ACHN (cell line): ENCODE measurements at places on chromosomes 5 and 9.

DNA sequence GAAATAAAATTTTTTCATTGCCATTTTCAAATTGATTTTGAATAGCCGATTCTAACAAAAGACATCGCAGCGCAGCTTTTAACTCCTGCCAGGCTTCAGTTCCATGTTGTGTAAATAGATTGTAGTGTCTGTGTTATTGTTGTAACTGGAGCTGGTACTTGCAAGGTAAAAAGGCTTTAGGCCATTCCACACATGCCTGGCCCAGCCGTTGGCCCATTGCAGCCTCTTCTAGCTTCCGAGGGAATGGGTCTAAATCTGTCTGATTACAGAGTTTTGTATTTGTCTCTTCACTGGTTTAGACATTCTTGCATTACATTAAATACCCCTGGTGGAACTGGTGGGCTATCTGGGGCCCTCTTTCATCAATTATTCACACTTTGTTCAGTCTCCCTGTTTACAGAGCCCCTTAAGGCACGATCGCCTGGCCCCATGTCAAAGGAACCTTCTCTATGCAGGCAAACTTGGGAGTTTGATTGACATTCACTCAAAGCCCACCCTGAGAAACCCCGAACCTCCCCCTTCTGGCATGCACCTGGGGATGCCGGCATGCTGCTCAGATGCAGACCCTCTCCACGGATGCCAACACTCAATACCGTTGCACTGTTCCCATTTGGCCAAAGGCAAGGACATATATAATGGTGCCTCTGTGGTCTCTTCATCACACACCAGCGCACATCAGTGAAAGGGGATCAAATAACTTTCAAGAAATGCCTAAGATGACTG is 281.7 kb upstream of the IRX2 start:
- DNase-seq: no peak

DNA sequence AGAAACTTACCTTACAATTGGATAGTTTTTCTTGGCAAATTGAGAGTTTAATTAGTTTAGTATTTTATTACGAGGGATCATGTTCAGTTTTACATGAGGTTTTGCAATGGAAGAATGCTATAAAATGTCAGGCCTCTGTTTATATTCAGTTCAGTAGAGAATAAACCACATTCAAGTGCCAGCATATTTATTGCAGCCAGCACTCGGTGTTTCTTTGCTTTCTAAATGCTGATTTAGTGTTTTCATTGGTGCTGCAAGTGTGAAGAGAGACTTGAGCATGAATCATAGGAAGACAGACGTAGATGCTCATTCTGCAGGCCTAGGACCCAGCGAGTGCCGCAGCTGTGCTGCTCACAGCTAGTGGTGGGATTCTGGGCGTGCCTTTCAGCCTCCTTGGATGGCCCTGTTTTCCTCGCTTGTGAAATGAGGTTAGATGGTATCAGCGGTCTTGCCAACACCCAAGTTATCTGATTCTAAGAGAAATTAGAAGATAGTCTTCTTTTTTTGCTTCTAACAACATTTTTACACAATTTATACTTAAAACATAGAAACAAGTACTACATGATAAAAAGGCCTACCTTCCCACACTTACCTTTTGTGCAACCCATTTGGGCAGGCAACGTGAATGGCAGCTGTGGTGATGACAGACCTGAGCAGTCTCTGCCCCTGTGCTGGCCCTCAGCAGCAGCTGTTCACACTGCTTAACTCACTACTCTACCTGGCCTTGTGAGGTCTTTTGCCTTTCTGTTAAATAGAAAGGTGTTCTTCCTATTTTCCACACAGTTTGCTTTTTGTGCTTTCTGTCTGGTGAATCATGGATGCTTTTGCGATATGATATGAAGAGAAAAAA is 26.8 kb upstream of the TNFAIP8 start:
- DNase-seq: no peak

GRCh38 chr9:72984226-72984947 is 31.5 kb upstream of the ALDH1A1 start:
- DNase-seq: peak; percentile 12

DNA sequence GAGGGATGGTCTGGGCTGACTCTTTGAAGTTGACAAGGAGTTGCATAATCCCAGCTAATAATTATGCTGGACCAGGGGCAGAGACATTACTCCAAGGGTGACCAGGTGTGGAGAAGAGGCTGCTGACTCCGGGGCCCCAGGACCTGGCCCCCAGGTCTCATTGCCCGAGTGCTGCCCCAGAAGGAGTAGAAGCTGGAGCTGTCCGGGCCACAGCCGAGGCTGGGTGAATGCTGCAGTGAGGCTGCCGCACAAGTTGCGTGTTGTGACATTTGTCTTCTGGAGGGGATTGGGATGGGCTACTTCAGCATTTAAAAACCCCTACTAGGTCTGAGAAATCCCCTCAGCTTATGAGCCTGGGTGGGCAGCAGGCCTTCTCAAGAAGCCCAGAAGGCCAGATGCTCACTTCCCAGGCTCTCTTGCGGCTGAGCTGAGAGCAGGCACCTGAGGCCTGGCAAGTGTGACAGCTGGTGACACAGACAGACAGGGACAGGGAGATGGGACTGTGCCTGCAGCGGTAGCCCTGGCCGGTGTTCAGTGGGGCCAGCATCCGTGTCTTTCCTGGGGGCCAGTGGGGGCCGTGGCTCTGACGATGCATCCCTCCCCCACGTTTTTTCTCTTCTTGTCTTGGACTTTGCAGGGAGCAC is 122.8 kb downstream of the KCNIP1 start:
- no peak for DNase-seq

- DNase-seq: no peak
These were observed 29.8 kb downstream of the ALDH1A1 start for GRCh38 chr9:72923077-72923476.

GRCh38 chr5:39341896-39342295 is 22.4 kb downstream of the C9 start:
- DNase-seq: no peak

GRCh38 chr5:98510143-98510985 is 263.1 kb upstream of the RGMB start:
- no peak for DNase-seq

GRCh38 chr5:127602896-127603844 is 45.7 kb upstream of the CTXN3 start:
- DNase-seq: no peak

DNA sequence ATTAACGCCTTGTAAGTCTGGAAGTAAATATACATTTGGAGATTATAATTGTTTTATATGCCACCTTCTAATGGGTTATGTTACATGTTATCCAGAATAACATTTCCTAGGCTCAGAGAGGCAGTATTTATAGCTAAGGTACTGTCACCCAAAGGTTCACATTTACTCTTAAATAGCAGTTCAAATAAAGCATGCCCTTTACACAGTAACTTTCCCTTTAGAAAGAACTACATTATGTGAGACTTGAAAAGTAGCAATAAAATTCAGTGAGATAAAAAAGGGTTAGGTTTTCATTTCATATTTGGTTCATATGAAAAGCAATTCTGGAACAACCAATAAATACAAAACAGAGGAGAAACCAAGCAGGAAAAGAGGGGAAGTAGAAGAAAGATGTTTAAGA is 35.1 kb downstream of the SKIC3 start:
- no peak for DNase-seq

- no peak for DNase-seq
These were observed 115.9 kb downstream of the KIF4B start for GRCh38 chr5:155129513-155129880.

DNA sequence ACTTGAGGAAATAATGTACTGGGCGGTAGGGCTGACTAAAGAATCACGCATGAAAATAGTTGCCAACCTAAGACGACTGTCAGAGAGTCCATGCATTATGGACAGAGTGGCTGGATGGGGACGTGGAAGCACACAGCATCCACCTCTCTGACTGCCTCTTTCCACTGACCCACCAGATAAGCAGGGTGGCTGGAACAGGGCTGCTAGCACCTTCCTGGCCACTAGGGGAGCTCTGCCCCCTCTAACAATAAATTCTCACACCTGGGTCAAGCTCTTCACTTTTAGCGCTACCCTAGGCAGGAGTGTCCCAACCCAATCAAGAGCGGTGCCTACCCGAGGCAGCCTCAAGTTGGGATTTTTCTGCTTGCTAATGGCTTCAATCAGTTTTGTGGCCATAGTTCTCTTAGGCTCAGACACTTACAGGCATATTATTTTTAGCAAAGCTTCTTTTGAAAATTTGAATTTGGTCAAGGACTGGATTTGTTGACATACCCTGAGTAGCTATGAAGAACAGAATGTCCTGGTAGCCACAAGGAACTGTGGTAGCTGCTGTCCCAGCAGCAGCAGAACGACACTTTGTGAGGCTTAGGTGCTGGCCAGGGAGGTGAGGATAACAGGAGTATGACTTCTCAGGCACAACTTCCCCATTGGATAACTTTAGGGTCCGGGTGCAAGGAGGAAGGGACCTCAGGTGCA is 6.9 kb upstream of the TPM2 start:
- DNase-seq: peak; percentile 54

DNA sequence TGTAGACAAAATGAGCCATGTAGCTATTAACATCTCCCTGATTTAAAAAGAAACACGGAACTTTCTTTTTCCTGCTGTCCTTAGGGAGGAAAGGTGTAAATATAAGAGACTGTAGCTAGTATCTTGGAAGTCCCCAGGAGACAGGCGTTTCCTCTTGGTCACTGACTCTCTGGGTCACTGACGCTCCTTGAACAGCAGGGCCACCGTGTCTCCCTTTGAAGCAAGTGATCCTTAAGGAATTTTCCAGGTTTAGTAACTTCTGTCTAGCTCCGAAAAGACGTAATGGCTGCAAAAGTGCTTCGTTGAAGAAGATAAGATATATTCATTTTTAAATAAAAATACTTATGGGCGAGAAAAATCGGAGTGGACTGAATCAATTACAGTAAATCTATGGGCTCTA is 745 bp upstream of the CLTA start:
- peak; percentile 29 for DNase-seq

DNA sequence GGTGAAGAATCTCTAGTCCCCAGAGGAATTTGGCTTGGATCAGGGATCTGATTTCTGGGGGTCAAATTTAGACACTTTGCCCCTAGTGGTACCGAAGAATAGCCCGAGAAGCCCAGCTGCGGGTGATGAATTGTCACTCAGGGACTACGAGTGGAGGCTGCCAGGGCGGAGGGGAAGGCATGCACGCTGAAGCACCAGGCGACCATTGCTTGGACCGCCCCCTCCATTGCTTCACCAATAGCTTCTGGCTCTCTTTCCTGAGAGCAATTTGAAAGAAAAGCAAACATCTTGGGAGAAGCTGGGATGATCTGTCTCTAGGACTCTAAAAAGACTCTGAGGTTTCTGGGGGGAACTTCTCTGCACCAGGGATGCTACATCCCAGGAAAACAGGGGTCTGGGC is 137.6 kb downstream of the CRB2 start:
- DNase-seq: no peak

DNA sequence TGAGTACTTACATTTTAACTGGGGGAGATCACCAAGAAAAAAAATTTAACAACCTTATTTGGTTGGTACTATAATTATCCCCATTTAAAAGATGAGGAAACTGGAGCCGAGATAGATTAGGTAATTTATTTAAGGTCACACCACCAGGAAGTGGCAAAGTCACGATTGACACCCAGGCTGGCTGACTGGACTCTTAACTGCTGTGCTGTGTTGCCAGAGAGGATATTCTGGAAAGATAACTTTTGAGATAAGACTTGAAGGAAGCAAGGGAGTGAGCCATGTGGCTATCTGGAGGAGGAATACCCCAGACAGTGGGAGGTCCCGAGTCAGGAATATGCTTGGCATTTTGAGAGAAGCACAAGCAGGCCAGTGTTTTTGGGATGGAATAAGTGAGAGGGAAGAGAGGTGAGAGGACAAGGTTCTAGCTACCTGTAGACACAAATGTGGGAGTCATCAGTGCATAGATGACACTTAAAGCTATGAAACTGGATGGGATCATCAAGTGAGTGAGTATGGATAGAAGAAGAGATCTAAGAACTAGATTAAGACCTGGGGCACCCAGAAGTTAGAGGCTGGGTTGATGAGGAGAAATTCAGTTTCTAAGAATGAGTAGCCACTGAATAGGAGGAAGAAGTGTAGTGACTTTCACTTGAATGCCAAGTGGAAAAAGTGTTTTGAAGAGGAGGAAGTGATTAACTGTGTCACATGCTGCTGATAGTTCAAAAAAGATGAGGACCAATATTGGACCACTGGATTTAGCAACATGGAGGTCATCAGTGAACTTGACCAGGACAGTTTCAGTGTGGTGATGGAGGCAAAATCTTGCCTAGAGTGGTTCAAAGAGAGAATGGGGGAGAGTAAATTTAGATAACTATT is 25.6 kb downstream of the PDE8B start:
- no peak for DNase-seq

DNA sequence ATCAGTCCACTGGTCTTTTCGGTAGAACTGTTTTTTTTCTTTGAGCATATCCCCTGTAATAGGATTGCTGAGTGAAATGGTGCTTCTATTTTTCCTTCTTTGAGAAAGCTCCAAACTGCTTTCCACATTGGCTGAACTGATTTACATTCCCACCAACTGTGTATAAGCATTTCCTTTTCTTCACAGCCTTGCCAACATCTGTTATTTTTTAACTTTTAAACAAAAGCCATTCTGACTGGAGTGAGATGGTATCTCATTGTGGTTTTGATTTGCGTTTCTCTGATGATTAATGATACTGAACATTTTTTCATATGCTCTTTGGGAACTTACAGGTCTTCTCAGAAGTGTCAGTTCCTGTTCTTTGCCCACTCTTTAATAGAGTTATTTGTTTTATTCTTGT is 764.7 kb downstream of the MTRR start:
- DNase-seq: peak; percentile 14

- DNase-seq: peak; percentile 56
These were observed 1.2 kb upstream of the GCNT4 start for GRCh38 chr5:75053304-75054133.

- DNase-seq: no peak
These were observed 53.0 kb downstream of the EXOSC2 start for GRCh38 chr9:130746434-130747212.

- DNase-seq: no peak
These were observed 516.5 kb downstream of the ACTL7B start for GRCh38 chr9:108339251-108339650.

GRCh38 chr9:108759399-108759798 is 96.4 kb downstream of the ACTL7B start:
- no peak for DNase-seq

GRCh38 chr5:14510156-14510734 is 71.3 kb upstream of the OTULINL start:
- DNase-seq: no peak

DNA sequence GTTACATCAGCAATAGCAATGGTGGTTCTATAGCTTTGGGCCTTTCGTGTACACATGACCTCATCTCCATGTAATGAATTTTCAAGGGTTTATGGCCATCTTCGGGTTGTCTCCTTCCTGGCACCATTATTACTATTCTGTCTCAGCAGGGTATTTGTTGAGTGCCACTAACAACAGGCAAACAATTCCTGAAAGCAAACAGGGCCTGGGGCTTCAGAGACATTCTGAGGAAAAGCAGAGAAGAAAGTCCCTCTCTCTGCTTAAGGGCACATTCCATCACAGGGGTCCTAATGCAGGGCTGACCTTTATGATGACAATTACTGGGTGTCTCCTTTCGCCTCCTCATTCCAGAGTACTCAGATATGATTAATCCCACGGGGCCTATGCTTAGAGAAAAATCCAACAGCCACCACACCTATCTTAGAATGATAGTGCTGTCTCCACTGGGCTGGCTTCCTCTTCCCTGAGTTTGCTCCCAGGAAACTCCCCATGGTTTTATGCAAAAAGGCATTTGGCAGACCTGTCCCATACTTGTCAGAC is 540.2 kb upstream of the ZNF462 start:
- DNase-seq: no peak
